ENCODE measurements at places on chromosomes 4 and X.

DNA sequence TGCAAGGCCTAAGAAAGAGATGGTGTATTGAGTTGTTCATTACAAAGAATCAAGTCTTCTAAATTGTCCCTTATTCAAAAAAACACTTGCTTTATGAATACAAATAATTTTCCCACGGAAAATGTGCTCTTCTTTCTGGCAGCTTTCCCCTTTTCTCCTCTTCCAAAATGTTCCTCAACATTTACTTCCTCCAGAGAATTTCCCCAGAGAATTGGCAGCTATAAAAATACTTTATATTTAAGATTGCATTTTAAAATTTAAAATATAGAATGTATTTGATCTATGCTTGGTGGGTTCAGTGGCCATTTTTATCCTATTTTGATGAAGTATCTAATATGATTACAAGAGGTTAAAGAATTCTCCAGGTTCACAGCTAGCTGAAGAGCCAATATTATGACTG, 521.0 kb downstream of the IQCM start:
- no peak for DNase-seq

DNA sequence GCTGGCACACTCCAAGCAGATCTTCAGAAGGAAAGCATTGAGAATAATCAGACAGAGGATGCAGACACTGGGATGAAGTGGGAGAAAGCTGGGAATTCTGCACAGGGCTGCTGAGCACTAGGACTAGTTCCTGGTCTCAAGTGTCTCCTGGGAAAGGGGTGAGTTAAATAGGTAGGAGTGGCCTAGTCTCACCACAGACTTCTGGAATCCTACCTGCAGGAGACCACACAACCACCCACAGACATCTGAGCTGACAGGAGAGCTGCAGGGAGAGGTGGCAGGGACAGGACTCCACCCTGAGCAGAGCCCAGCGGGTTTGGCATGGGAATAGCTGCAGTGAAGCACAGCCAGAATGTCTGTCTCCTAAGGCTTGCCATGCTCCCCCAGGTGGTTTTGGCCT, 95.1 kb upstream of the GALNTL6 start:
- DNase-seq: no peak

DNA sequence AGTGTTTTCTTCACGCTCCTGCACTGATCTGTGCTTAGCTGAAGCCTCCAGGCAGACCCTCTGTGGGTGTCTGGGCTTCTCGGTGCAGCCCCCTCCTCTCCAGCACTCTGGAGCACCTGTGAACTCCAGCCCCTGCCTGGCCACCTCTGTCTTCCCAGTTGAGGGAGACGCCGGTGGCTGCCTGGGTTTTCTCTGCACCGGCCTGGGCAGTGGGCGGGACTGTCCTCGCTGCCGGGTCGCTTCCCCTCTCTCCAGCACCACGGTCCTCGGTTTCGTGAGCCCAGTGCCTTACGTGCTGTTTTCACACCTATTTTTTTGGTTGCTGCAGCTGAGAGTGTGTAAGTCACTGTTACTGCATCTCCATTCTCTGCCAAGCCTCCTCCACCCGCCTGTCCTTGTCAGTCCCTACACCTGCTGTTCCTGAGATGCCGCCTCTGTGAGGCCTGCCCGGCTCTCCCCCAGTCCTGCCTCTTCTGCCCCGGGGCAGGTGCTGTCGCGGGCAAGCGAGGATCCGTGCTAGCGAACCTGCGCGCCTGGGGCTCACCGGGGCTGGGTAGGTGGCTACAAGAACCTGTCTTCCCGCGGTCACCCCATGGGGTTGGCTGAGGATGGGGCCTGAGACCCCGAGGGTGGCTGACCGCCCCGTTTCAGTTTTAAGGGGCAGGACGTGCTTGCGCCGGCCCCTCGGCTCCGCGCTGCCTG, 2.4 kb upstream of the FGFRL1 start:
- DNase-seq: no peak

GRCh38 chr4:18033111-18034085, 11.8 kb upstream of the LCORL start:
- no peak for DNase-seq

GRCh38 chrX:149312988-149313387, 192.1 kb downstream of the IDS start:
- DNase-seq: no peak

GRCh38 chrX:133923113-133923512, 62.3 kb downstream of the GPC3 start:
- no peak for DNase-seq

DNA sequence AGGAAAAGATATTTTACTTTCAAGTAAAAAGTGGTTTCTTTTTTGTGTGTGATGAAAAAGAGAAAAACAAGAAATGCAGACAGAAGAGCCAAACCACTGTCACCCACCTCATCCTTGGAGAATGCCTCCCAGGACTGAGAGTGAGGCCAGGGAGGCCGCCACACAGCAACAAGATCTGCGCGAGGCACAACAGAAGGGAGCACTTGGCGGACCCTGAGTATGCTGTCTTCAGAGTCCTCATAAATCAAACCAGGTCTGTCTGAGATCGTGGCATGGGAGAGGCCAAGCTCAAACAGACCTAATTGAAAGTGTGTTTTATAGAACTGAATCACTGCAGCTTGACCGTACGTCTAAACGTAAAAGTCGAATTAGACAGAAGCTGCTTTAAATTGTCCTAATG, 134.3 kb upstream of the VCX2 start:
- no peak for DNase-seq

GRCh38 chrX:2962381-2962780, 33.2 kb upstream of the ARSD start:
- DNase-seq: no peak

DNA sequence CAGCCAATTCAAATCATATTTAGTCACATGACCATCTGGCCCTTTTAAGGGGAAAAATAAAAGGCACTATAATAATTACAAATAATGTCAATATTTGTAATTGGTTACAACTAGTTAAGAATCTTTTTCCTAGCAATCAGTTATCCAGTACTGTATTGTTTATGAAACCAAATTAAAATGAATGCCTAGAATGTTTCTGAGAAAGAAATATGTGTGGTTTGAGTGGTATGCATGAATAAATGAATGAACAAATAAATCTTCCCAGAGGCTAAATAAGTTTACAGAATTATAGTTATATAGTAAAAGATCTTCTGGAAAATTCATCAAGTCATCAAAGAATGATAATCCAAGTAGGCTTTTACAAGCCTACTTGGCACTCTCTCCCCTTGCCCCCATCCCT, 55.8 kb upstream of the F8A3 start:
- DNase-seq: no peak

DNA sequence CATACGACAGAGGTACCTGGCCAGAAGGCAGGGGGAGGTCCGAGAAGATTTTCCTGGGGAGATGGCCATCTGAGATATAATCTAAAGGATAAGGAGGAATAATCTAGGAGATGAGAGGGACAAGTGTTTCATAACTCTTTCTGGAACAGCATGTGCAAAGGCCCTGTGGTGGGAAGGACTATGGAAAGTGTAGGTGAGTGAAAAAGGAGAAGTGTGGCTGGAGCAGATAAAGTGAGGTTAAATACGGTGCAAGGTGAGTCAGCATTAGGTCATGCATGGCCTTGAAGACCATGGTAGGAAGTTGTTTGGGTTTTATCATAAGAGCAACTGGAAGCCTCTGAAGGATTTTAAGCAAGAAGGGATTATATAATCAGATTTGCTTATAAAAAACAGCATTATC, 34.6 kb upstream of the MTM1 start:
- no peak for DNase-seq

GRCh38 chr4:185209031-185209851, at the start of gene SNX25:
SNX25 (plus strand) TSS chr4:185209598; CDS start chr4:185209827, 229 bp downstream.
- peak; percentile 75 for DNase-seq

DNA sequence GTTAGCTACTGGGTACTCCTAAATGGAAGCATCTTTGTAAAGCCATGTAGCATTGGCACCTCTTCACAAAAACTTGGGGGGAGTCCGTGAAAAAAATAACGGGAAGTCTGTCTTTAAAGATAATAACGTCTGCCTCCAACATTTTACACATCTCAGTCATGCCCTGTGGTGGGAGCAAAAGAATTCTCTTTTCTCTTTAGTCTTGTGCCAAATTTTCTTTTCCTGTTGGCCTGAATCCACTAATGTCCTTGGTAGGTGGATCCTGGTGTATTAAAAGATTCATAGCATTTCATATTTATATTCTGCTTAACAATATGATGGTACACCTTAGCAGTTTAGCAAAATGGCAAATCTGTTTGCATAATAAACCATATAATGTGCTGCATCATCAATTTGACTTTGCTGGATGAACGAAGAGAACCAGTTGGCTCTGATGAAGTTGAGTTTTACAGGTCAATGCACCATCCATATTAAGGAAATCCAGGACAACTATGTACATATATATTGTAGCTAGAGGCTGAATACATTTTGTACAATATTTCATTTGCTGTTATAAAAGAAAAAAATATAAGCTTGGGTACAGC, 746.4 kb upstream of the MAGEB2 start:
- no peak for DNase-seq

DNA sequence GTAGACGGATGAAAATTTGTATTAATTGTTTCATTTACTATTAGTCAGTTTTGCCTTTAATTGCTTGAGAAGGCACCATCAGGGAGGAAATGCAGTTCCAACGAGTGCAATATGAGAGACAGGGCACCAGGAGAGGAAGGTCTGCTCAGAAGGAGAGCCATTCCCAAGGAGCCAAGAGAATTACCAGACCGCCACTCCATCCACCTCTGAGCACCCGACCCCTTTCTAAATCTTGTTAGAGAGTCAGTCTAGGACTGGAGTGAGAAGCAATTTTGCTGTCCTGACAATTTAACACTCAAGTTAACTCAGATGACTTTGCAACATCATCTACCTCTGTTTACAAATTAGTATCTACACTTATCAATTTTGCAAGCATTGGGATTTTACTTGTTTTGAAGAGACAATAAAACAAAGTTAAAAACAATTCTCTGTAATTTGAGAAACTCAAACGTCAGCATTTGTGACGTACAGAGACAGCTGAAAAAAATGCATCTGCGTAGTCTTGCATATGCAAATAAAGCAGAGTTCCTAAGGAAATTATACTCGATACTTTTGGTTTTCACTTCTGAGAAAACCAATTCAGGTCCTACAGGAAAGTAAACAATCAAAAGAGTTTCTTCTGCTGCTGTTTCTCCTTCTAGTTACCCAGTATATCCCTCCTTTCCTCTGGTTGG, 1704.7 kb upstream of the TENM3 start:
- DNase-seq: no peak

- DNase-seq: peak; percentile 60
Measured at GRCh38 chrX:110407910-110408545, 49.4 kb downstream of the RTL9 start.

DNA sequence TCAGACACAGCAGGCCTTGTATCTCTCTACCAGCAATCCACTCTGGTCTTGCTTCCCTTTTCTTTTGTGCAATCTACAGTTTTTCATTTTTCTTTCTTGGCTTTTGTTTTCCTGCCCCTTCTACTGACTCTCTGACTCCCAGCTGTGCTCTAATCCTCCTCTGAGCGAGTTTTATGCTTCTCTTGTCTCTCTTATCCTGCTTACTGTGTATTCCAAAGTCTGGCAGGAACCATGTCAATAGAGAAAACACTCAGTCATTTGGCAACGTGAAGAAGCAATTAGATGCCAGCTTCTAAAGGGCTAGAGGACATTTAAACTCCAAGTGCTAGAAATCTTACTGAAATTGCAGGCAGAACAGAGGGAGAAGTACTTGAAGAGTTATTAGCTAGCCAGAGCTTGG, 984.6 kb upstream of the TENM3 start:
- DNase-seq: no peak

DNA sequence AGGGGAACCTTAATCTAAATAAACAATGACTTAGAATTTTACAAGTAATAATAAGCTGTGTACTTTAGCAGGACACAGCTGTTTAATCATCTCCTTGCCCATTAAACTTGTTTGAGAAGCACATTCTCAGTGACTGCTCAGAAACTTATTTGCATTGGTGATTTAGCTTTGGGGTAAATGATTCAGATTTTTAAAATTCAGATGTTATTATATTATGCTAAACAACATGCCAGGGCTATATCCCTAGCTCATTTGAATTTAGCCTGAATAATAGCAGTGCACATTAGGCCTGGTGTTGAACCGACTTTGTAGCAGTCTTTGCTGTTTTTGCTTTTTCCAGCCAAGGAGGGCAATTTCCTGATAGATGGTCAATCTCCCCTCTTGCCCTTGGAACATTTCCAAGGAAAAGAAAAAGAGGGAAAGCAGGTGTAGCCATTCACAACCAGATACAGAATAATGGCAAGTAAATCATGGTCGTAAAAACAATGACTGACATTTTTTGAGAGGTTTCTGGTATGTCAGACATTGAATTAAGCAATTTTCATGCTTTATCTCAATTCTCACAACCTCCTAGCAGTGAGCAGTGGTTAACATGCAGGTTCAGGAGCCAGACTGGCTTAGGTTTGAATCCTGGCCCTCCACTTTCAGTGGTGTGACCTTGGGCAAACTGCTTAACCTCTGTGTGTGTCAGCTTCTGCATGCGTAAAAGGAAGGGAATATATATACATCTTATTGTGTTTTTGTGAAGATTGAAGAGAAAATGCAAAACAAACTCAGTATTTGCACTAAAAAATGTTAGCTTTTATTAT, 16.8 kb downstream of the ARHGEF38 start:
- DNase-seq: peak; percentile 17

DNA sequence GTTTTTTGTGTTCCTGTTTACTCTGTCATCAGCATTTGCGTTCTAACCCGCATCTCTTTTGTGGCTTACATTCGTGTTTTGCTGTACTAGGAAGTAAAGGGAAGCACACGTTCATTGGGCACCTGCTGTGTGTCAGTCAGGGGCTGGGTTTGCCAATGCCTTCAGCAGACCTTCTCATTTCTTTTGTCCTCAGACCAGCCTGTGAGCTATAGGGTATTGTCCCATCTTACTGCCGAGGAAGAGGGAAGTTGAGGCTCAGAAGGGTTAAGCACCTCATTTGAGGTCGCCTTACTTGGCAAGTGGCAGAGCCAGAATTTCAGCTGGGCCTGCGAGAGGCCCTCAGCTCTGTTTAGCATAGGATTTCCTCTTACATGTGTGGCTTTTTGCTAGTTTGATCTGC, 8.7 kb downstream of the TBC1D14 start:
- DNase-seq: no peak

- no peak for DNase-seq
Measured at GRCh38 chrX:675279-675954, 44.8 kb downstream of the SHOX start.

DNA sequence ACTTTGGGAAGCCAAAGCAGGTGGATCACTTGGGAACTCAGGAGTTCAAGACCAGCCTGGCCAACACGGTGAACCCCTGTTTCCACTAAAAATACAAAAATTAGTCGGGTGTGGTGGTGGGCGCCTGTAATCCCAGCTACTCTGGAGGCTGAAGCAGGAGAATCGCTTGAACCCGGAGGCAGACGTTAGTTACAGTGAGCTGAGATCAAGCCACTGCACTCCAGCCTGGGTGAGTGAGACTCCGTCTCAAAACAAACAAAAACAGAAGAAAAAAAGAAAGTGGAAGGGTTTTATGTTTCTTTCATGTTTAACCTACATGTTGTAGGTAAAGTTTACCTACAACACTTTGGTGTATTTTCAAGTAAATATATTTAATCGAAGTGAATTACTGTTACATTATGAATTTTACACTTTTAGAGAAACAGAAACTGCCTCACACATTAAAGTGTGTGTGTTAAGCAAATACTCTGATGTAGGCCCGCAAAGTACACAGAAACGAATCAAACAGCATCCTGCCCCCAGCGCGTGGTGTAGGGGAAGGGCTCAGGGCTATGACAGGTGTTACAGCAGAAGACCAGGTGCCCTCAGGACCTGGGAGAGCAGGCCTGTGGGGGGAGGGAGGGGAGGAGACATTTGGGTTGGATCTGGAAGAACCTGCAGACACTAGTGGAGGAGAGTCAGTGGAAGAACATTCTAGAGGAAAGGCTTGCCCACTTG, 39.0 kb downstream of the PTTG2 start:
- DNase-seq: no peak

All from NCI-H1092 (cell line).